Glomerular endothelial cell (primary cell): ENCODE measurements at places on chromosomes 13 and 19. TPM values are rescaled to one million over a fixed set of nuclear protein-coding genes. Genes with fewer than 3 reads are reported as not detected.

GRCh38 chr13:45590066-45590465, 25.5 kb downstream of the ERICH6B start:
- no peak for DNase-seq

DNM2 gene
- total RNA-seq, result 123 and 178 TPM in 2 replicates

FOXA3 gene
- not detected in 2 replicates for total RNA-seq

GRCh38 chr13:56893843-56894242, 246.9 kb upstream of the PRR20A start:
- no peak for DNase-seq

- no peak for DNase-seq
Measured at GRCh38 chr19:4709440-4710280, 14.0 kb downstream of the DPP9 start.

- DNase-seq, result no peak
Measured at GRCh38 chr13:47508527-47509228, 492.4 kb downstream of the SUCLA2 start.

GRCh38 chr19:28574212-28574611, 638.7 kb downstream of the UQCRFS1 start:
- no peak for DNase-seq

GRCh38 chr13:63128716-63129115, 1713.1 kb upstream of the PCDH20 start:
- no peak for DNase-seq
